ENCODE measurements at places on chromosomes 2 and 18. TPM values are rescaled to one million over a fixed set of nuclear protein-coding genes. Genes with fewer than 3 reads are reported as not detected.

Gene MARCHF4
- not detected for polyA plus RNA-seq

Gene OBSL1
- 30.9 TPM for polyA plus RNA-seq

Gene POTEI
- polyA plus RNA-seq = not detected

- no peaks in the 10 kb centered on the region for H3K36me3 ChIP-seq
- H3K4me3 ChIP-seq = no peak overlapping the region
- H3K27me3 ChIP-seq = no peaks in the 10 kb centered on the region
Observed at GRCh38 chr18:3935305-3935704, 485.3 kb downstream of the TGIF1 start.

Gene LINC00305
- polyA plus RNA-seq = not detected

Gene G6PC2
- polyA plus RNA-seq = not detected

DNA sequence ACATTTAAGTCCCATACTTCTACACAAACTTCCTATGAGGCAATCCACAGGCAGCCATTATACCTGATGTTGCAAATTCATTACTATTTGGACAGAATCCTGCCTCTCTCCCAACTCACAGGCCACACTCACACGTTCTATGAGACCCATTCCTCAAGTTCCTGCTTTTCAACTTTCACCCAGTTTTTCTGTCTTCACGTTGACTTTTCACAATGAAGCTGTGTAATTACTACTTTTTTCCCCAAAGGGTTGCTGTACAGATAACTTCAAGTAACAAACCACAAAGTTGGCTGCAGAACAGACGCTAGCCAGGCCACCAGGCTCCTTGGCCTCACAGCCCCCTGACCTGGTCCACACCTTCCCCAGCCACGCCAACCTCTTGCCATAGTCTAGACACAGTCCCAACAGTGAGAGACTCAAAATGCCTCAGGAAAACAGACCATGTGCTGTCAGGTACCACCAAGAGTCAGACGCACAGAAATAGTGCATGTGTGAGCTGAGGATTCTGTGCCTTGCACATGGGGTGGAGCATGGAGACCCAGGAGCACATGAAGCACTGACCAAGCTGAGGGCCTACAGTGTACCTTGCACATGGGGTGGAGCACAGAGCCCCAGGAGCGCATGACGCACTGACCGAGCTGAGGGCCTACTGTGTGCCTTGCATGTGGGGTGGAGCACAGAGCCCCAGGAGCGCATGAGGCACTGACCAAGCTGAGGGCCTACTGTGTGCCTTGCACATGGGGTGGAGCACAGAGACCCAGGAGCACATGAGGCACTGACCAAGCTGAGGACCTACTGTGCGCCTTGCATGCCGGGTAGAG, 61.0 kb downstream of the EIPR1 start:
- DNase-seq = no peak
- peaks cover 5% of the 10 kb centered on the region for H3K36me3 ChIP-seq
- no peaks in the 10 kb centered on the region for H3K4me1 ChIP-seq
- no peak overlapping the region for H3K4me3 ChIP-seq
- no peak overlapping the region for H3K27ac ChIP-seq
- no peaks in the 10 kb centered on the region for H3K27me3 ChIP-seq

DNA sequence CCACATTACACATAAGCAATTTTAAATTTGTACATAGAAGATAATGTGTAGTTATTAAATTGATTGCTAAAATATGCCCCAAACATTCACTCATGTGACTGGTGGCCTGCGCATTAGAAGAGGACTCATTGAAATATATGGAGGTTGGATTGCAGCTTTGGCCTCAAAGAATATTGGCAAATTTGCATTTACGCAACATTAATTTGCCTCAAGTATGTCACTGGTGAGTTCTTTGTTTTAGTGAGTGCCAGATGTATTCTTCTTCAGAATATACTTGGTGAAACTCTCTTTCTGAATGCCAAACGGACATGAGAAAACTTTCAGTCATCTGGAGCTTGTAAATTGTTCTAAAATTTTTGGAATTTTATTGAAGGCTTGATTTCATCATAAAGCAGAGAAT, 5.9 kb upstream of the EFEMP1 start:
- no peaks in the 10 kb centered on the region for H3K36me3 ChIP-seq
- H3K4me3 ChIP-seq = no peak overlapping the region
- no peaks in the 10 kb centered on the region for H3K27me3 ChIP-seq
- H3K27ac ChIP-seq = no peak overlapping the region
- H3K4me1 ChIP-seq = no peaks in the 10 kb centered on the region

DNA sequence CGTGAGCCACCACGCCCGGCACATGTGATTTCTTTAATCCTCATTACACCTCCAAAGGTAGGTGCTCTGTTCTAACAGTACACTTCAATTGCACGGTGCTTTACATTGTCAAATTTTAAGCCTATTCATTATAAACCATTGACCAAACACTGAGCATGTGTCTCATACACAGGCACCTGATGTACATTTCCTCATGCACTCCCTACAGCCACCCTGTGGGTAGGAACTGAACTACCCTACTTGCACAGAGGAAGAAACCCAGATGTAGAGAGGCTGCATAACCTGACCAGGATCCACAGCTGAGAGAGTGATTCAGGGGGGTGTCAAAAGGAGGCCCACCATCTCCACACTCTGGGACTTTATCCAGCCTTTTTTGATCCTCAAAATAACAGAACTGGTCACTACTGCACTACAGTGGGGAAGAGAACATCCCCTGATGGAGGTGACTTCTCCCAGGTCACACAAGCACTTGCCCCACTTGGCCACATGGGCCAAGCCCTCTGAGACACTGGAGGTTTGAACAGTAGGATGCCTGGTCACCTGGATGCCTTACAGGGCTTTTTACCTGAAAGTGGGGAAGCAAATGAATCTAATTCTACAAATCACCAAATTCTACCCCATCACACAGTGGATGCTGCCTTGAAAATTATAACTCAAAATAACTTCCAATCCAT, 6.9 kb upstream of the DPYSL5 start:
- H3K27ac ChIP-seq = no peak overlapping the region
- DNase-seq = no peak
- H3K27me3 ChIP-seq = peaks cover 10% of the 10 kb centered on the region
- H3K4me1 ChIP-seq = no peaks in the 10 kb centered on the region
- no peak overlapping the region for H3K4me3 ChIP-seq

DNA sequence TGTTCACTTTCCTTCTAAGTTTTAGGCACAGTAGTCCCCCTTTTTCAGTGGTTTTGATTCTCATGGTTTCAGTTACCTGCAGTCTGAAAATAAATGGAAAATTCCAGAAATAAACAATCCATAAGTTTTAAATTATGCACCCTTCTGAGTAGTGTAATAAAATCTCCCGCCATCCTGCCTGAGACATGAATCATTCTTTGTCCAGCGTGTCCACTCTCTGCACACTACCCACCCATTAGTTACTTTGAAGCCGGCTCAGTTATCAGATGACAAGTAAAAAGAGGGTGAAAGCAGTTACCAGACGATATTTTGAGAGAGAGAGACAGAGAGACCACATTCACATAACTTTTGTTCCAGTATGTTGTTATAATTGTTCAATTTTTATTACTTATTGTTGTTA, 400.5 kb downstream of the TMX3 start:
- no peaks in the 10 kb centered on the region for H3K27me3 ChIP-seq
- no peaks in the 10 kb centered on the region for H3K4me1 ChIP-seq
- H3K36me3 ChIP-seq = no peaks in the 10 kb centered on the region

Gene SERPINB2
- not detected for polyA plus RNA-seq

Gene EN1
- not detected for polyA plus RNA-seq

DNA sequence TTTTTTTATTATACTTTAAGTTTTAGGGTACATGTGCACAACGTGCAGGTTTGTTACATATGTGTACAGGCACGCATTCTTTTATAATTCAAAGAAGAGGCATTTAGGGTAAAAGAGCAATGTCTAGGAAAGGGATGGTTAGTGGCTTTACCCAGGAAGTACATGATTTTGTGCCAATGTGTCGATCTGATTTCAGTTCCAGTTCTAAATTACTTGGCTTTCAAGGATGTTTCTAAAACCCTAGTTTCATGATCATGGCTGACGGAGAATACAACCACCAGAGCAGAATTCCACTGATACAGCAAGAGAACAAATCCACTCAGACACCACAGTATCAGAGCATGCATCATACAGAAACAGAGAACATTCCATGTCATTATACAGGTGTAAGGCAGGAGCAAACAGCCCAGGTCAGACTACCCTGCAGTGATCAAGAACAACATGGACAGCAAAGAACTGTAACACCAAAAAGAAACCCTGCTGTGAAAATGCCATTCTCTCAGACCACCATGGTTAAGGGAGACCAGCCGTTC, 116.7 kb upstream of the STK17B start:
- no peak overlapping the region for H3K27ac ChIP-seq
- H3K36me3 ChIP-seq = peaks cover 3% of the 10 kb centered on the region
- no peaks in the 10 kb centered on the region for H3K27me3 ChIP-seq
- H3K4me3 ChIP-seq = no peak overlapping the region
- no peak for DNase-seq

- no peaks in the 10 kb centered on the region for H3K27me3 ChIP-seq
- no peaks in the 10 kb centered on the region for H3K36me3 ChIP-seq
- no peaks in the 10 kb centered on the region for H3K4me1 ChIP-seq
- H3K4me3 ChIP-seq = no peak overlapping the region
- no peak for DNase-seq
- peak overlapping the region; percentile 64 for H3K27ac ChIP-seq
Observed at GRCh38 chr2:224308272-224308911, 93.5 kb downstream of the FAM124B start.

DNA sequence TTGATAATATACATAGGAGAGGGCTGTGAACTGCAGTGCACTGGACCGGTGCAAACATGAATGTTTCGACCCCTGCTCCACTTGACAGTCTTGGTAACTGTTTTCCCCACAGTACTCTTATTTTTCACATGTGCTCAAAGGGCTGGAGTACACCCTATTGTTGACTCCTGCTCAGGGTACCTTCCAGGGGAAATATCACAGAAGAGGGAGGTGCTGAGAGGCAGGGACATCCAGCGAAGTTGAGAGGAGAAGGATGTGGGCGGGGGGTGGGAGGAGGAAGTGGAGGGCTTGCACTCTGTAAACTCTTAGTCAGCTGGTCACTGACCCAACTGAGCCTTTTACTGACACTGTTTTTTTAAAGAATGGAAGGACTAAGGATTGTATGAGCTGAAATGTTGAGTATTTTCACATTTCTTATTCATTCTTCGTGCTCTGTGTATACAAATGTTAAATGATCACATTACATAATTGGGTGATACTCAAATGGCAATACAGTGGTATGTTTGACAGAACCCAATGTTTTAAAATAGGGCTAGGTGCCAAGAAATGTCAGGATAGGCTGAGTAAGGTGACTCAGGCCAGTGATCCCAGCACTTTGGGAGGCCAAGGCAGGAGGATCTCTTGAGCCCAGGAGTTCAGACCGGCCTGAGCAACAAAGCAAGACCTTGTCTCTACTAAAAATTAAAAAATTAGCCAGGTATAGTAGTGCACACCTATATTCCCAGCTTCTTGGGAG, 10.0 kb downstream of the INPP4A start:
- H3K36me3 ChIP-seq = no peaks in the 10 kb centered on the region
- H3K27ac ChIP-seq = peak overlapping the region; percentile 58
- no peak for DNase-seq
- no peaks in the 10 kb centered on the region for H3K27me3 ChIP-seq
- H3K4me1 ChIP-seq = peaks cover 6% of the 10 kb centered on the region

DNA sequence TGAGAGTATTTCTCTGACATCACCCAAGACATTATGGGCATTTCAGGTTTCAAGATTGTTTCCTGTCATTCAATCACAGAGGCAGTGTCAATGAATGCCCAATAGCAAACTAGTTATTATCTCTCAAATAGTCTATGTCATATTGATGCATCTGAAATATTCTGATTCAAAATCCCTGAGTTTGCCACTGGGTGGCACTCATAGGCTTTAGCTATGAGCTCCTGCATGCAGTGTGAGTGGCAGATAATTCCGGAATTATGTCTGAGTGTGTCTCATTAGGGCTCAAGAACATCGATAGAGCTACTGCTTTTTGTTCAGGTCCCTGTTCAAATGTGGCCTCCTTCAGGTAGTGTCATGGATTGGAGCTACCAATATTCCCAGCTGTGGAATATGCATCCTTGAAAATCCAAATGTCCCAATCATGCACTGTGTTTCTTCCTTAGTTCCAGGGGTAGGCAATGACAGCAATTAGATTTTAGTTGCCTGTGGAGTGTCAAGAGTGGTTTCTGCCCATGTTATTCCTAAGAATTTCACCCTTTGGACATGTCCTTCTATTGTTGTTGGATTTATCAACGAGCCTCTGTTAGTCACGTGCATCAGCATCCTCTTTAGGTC, 7.8 kb upstream of the OR6B3 start:
- no peaks in the 10 kb centered on the region for H3K36me3 ChIP-seq
- no peak overlapping the region for H3K27ac ChIP-seq
- no peaks in the 10 kb centered on the region for H3K4me1 ChIP-seq
- no peak overlapping the region for H3K4me3 ChIP-seq
- H3K27me3 ChIP-seq = no peaks in the 10 kb centered on the region

Gene PPP3R1
- polyA plus RNA-seq = 14.1 TPM

- DNase-seq = no peak
- H3K4me1 ChIP-seq = no peaks in the 10 kb centered on the region
- H3K27ac ChIP-seq = no peak overlapping the region
- no peaks in the 10 kb centered on the region for H3K27me3 ChIP-seq
- H3K4me3 ChIP-seq = no peak overlapping the region
Observed at GRCh38 chr2:211401328-211401727, 844.9 kb downstream of the CPS1 start.

Gene FBXO41
- polyA plus RNA-seq = 0.25 TPM

- DNase-seq = peak; percentile 53
- H3K27me3 ChIP-seq = no peaks in the 10 kb centered on the region
- H3K4me1 ChIP-seq = peaks cover 16% of the 10 kb centered on the region
- H3K27ac ChIP-seq = peak within 1 kb of the TSS; percentile 75
- no peaks in the 10 kb centered on the region for H3K36me3 ChIP-seq
Observed at GRCh38 chr2:204544961-204545860, at the start of gene PARD3B. Gene PARD3B, plus strand, starts transcription at chr2:204545475. Its CDS starts 525 bp downstream, at chr2:204546000.

- no peaks in the 10 kb centered on the region for H3K36me3 ChIP-seq
- no peak for DNase-seq
- no peaks in the 10 kb centered on the region for H3K27me3 ChIP-seq
- H3K4me1 ChIP-seq = no peaks in the 10 kb centered on the region
Observed at GRCh38 chr18:49189772-49190171, 239.0 kb upstream of the SMAD7 start.

GRCh38 chr2:73177645-73178255, 24.6 kb upstream of the NOTO start:
- no peak overlapping the region for H3K4me3 ChIP-seq
- DNase-seq = no peak
- no peak overlapping the region for H3K27ac ChIP-seq
- H3K36me3 ChIP-seq = no peaks in the 10 kb centered on the region
- H3K27me3 ChIP-seq = no peaks in the 10 kb centered on the region

- DNase-seq = no peak
- no peaks in the 10 kb centered on the region for H3K36me3 ChIP-seq
- H3K27me3 ChIP-seq = no peaks in the 10 kb centered on the region
- no peak overlapping the region for H3K4me3 ChIP-seq
- H3K4me1 ChIP-seq = no peaks in the 10 kb centered on the region
Observed at GRCh38 chr2:40240070-40240469, 211.8 kb downstream of the SLC8A1 start.

Gene TUBA4B
- polyA plus RNA-seq = 0.20 TPM

- no peaks in the 10 kb centered on the region for H3K4me1 ChIP-seq
- DNase-seq = peak; percentile 72
- H3K27ac ChIP-seq = no peak overlapping the region
- H3K4me3 ChIP-seq = no peak overlapping the region
- H3K27me3 ChIP-seq = no peaks in the 10 kb centered on the region
- peaks cover 25% of the 10 kb centered on the region for H3K36me3 ChIP-seq
Observed at GRCh38 chr2:9961013-9961412, 9.5 kb downstream of the GRHL1 start.

Gene ASTL
- polyA plus RNA-seq = not detected

Gene AQP12A
- polyA plus RNA-seq = not detected

Gene M1AP
- polyA plus RNA-seq = 0.06 TPM

Data from liver (tissue), 10 donors.